Muscle of leg (tissue), 16 donors: ENCODE measurements at places on chromosomes 7 and 10. TPM values are rescaled to one million over a fixed set of nuclear protein-coding genes. Genes with fewer than 3 reads are reported as not detected.

DNA sequence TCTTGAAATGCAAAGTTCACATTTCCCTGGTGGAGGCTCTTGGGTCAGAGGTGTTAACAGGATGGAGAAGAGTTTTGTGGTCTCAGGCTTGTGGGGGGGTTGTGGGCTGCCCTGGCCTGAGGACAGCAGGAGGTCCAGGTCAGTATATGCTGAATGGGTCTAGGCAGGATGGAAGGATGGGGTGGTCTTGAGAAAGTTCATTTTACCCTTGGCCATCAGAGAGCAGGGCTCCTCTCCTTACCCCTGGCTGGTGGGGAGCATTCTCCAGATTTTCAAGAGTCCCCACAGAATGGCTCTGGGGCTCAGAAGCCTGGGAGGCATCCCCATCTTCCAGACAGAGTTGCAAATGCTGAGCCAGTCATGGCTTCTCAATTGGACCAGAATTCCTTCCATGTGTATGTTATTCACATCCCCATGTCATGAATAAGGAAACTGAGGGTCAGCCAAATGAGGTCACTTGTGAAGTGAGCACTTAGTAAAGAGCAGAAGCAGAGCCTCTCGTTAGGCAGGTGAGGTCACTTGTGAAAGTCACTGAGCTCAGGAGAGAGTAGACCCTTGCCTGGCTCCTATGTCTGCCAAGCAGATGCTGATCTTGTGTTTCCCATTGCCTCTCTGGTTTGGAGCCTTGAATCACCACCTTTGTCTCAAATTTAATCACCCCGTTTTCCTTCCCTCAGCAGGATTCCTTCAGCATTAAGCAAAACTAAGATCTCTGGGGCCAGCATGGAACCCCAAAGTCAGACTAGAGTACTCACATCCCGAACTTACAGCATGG lies 33.0 kb downstream of the MBL2 start:
- DNase-seq, result no peak

The CDK14 gene
- 23.7 TPM for polyA plus RNA-seq

DNA sequence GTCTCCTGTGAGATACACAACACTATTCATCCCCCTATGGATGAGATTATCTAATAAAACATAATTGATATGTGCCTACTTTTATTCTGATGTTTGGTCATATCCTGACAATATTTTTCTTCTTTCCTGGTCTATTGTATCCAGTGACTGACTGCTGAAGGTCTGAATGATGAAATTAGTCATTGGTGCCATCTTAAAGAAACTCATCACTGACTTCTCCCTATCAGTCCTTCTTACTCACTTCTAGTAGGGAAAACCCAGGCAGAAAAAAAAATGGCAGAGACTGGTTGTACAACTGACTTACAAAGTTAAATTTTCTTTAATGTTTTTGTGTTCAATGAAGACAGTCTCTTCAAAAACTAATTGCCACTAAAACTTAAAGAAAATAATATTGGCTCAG lies 377.4 kb downstream of the HTR7 start:
- no peak for DNase-seq

DNA sequence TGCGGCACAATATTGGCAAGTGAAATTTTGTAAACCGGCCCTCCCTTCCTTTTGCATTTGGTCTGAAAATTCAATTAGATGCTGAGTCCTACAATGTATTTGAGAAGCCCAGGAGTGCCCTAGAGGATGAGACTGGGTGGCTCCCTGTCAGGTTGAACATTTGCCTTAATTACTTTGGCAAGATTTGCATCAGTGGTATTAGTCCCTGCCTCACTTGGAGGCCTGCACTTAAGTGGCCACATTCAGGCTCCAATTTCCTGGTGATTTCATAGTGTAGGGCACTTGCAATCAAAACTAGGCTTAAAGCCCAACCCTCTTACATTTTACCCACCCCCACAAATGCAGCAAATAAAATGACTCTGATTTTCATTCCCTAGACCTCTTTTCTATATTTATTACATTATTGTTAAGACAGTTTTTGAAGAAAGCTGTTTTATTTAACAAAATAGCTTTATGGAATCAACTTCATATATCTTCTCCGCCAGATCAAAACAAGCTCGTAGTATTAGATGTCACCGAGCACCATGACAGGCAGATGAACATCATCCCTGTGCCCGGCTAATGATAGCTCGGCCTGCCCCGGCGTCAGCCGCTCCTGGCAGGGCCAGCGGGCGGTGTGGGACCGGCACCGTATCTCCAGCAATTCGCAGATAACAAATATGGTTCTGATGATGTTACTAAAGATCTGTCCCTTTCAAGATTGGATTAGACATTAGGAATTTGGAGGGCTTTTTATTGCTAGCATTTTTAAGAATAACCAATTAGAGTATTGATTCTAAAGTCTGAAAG lies 73.6 kb downstream of the EGFR start:
- no peak for DNase-seq

GRCh38 chr10:7234109-7234508 lies 176.7 kb downstream of the SFMBT2 start:
- no peak for DNase-seq

The LRMDA gene
- polyA plus RNA-seq, result 4.8 TPM

The TEX36 gene
- not detected for polyA plus RNA-seq

The MOGAT3 gene
- 0.51 TPM for polyA plus RNA-seq
